ENCODE measurements at places on chromosomes 12 and 14.

DNA sequence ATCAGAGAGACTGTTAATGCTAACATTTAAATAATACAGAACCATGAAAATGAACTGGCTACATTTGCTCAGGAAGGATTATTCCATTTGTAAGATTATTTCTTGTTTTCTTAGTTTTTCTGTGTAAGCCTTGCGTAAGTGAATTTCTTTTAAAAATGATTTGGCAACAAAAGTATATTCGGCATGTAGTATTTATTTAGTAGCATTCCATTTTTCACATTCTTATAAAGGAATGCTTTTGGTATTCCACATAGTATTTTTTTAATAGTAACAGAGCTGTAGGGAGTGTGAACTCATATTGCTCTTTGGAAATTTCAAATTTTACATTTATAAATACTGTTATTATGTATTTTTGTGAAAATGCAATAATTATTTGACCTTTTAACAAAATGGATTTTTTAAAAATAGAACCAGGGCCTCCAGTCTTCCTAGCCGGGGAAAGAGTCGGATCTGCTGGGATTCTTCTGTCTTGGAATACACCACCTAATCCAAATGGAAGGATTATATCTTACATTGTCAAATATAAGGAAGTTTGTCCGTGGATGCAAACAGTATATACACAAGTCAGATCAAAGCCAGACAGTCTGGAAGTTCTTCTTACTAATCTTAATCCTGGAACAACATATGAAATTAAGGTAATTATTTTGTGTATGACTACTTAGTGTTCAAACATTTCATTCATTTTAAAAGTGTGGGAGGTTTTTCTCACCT, 1.2 kb downstream of the PTPRQ start:
- DNase-seq: no peak

DNA sequence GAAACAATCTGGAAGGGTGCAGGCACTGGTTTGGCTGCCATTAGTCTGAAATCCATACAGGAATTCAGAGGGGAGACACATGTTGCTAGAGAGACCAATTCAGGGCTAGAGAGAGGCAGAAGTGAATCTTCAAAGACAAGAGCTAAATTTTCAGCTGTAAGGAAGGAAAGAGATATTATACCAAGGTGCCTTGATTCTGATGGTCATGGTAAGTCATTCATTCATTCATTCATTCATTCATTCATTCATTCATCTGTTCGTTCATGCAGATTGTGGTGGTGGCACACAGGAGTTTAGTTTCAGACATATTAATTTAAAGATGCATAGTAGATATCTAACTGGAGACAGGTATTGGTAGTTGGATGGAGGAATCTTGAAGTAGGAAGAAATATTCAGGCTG, 1493.5 kb upstream of the TMEM132C start:
- DNase-seq: no peak

GRCh38 chr14:26849514-26849913, 251.7 kb upstream of the NOVA1 start:
- no peak for DNase-seq

DNA sequence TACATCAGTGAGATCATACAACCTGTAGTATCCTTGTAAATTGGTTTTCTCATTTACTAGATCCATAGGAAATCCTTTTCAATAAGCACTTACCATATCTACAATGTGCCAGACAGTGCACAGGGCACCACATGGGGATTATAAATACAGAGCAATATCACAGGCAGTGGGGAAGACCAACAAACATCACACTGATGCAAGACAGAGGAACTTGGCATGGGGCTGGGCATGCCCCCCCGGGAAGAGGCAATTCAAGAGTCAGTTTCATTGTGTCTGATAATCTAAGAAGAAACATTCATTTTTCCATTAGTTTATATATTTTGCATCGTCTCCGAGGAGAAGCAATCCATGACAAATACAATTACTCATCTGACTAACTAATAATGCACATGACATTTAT, 16.2 kb downstream of the NT5DC3 start:
- no peak for DNase-seq

DNA sequence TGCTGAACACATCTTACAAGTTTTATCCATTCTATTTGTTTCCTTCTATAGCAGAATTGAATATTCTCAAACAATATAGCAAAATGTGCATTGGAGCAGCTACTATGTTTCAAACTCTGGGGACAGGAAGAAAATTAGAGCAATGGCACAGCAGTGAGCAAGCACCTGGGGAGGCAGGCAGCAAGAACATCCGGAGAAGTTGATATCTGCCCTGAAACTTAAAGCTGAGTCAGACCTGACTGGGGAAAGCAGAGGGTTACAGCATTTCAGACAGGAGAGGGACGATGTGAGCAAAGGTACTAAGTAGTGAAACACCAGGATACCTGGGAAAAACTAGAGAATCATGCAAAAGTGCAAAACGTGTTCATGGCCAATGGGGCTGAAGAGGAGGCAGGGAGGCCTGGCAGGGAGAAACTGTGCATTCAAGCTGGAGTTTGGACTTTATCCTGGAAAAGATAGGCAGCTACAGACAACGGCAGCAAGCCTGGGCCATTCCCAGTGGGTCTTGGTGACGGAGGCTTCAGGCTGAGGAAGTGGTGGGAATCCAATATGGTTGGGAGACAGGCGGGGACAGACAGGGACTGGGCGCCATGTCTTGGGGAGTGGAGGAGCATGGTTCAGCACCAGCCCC, 118.0 kb upstream of the CDKN3 start:
- DNase-seq: no peak

DNA sequence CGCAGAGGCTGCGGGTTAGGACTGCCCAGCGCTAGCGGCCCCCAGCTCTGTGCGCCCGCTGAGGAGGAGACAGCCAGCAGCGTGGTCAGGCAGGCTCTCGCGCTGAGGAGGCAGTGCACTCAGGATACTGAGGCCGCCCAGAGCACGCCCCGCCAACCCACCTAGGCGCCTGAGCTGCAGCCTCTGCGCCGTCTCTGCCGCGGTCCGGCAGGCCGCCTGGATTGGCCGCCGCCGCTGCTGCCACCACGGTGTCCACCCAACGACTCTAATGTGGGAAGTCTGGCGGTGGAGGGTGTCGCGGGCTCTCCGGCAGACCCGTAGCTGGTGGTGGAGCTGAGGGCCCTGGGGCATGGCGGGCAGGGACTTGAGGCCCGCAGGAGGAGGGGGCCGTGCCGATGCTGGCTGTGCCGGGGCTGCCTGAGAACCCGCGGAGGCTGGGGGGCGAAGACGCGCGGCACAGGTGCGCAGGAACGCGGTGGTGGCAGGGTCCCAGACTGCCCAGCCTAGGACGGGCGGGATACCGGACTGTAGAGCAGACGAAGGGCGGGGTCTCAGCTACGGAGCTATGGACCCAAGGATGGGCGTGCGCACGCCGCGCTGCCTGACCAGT, 69.9 kb downstream of the ASCL4 start:
- peak; percentile 46 for DNase-seq

- peak; percentile 6 for DNase-seq
Observed at GRCh38 chr14:104133496-104133895, 4.9 kb upstream of the KIF26A start.

DNA sequence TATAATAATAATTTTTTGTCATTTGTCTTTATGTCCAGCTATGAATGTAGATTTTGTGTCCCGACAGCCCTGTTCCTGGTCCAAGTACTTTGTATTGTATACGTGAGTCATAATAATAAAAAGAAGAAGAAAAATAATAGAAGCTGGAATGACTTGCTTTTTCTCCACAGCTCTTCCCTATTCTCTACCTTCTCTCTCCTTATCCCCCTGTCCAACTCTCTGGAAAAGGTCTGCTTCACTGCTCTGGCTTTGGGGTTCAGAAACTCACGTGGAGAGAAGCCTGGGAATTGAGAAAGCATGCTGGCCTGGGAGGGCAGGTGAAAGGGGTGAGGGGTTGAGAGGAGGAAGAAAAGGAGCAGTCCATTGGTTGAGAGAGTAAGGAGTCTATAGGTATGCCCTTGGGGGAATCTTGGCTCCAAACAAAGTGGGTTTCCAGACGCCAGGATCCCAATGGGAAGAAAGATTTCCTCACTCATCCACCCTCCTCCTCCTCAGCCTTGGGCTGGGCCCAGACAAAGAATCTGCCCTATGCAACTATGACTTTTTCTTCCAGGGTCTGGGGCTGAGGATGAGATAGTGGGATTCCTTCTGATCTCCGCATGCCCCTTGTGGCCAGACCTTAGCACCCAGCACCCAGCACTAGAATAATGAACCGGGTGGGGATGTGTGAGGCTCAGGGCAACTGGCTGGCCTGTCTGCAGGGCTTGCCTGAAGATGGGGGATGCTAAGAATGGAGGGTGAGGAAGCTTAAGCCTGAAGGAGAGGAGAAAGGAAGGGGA, 4.0 kb downstream of the HOXC8 start:
- DNase-seq: no peak

DNA sequence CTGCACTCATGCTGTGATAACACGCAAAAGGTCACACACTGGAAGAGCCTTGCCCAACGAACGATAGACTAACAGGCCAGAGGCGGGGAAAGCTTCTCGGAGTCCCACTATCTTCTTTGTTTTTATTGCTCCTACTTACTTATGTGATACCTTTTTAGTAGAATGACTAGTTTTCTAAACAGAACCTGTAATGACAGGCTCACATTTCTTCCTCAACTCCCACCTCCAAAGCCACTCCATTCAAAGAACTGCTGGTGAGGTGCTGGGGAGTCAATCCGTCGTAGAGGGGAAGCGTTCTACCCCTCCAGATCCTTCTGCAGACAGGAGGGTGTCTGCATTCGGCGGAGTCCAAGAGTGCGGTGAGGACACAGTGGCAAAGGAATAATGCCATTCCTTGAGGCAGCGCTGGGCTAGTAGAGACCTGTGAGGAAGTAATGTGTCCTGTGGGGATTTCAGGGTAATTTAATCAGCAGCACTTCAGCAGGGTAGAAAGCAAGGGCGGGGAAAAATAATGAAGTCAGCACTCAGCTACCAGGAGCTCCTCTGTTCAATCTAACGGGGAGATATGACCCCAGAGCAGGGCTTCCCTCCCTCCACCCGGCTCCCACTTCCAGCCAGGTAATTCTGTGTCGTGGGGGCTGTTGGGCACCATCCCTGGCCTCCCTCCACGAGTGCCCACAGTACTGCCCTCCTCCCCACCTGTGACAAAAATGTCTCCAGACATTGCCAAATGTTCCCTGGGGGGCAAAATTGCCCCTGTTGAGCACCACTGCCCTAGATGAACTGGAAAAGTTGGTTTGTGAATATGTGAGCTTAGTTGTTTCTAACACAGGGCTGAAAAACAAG, 25.2 kb downstream of the SPRING1 start:
- DNase-seq: no peak

- DNase-seq: no peak
Observed at GRCh38 chr12:27201169-27201568, 42.9 kb upstream of the STK38L start.

DNA sequence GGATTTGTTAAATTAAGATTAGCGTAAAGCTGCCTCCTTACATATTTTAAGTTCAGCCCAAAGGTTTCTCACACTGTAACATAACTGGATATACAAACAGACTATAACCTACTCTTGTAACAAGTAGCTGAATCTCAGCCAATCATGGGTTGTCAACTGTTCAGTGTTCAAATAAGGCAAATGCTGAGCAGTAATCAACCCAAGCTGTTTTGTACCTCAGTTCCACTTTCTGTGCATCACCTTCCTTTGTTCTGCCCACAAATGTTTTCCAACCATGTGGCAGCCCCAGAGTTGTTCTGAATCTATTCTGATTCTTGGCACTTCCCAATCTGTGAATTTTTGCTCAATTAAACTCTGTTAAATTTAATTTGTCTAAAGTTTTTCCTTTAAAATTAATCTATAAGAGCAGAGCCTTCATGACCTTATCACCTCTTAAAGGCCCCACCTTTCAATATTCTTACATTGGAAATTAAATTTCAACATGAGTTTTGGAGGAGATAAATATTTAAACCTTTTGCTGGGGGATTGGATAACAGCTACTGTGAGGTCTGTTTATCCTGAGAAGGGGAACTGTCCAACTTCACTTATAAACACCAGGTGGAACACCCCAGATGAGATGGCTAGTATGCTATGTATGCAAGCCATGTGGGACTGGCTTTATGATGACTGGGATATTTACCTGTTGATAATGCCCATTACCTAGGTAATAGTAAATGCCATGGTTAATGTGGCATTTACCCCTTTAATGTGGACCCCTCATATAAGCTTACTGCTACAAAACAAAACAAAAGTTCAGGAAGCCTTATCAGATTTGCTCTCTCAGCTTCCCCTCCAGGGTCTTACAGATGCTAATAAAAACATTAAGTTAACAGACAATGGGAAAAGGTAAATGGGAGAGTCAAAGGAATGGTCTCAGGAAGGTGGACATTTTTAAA, 42.2 kb upstream of the ARID2 start:
- no peak for DNase-seq

- DNase-seq: no peak
Observed at GRCh38 chr12:77850129-77850528, 19.4 kb downstream of the NAV3 start.

DNA sequence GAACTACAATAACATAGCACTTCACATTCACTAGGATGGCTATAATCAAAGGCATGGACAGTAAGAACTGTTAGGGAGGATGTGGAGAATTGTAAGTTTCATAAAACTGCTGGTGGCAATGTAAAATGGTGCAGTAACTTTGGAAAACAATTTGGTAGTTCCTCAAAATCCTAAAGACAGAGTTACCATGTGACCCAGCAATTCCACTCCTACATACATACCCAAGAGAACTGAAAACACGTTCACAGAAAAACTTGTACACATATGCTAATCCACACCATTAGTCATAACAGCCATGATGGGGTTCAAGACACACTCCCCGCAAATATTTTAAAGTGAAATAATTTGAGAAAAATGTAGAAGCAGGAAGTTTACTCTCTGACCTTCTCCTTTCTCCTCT, 31.7 kb downstream of the GALC start:
- DNase-seq: no peak

DNA sequence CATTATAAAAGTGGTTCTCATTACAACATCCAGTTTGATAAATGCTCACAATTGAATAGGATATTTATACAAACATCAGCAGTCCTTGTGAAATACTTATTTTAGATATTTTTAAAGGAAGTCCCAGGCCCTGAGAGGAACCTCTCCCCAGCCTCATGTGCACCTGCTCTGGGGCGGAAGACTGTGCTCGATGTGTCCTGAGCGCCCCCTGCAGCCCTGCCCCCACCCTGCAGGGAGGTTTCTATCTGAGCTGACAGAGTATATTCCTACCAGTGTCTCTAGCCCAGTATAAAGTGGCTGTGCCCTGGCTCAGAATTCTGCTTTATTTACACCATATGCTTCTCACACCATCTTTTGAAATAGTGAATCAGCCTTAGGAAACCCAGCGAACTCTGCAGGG, 1349.1 kb downstream of the TMEM121 start:
- peak; percentile 46 for DNase-seq

DNA sequence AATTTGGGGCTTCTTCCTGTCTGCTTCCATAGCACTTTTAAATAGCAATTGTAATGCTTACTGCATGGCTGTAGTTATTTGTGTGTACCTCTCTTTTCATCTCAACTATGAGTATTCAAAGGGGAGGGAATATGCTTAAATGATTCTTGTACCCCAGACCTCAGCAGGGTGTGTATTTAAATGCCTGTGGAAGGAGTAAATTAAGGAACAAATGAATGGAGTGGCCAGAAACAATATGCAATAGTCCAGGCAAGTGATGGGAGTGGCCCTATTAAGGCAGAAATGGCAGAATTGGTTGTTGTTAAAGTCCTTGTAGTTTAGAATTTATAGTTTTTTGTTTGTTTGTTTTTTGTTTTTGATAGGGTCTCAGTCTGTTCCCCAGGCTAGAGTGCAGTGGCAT, 1.5 kb downstream of the RAD51B start:
- no peak for DNase-seq

GRCh38 chr12:15728118-15728598, 61.0 kb downstream of the EPS8 start:
- no peak for DNase-seq
